Mucosa of gallbladder (tissue), 1 donor: ENCODE measurements at places on chromosomes 16 and 17. TPM values are rescaled to one million over a fixed set of nuclear protein-coding genes. Genes with fewer than 3 reads are reported as not detected.

DNA sequence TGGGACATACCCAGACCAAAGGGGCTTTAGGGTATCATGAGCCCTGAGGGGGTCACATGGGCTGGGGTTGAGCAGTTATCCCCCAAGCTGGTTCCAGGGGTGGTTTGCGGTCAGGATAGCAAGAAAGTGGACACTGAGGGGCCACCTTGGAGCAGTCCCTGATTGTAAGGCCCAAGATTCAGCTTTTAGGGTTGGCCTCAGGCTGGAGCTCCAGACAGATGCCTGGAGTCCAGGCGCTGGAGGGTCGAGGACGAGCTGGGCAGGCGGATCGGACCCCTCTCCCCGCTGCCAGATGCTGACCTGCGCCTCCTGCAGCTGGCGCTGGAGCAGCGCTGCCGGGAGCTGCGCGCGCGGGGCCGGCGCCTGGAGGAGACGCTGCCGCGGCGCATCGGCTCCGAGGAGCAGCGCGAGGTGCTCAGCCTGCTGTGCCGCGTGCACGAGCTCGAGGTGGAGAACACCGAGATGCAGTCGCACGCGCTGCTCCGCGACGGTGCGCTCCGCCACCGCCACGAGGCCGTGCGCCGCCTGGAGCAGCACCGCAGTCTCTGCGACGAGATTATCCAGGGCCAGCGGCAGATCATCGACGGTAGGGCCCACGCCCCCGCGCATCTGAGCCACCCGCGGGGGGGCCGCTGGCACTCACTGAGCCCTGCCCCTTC lies 10.0 kb downstream of the BTBD17 start:
- no peak for DNase-seq

DNA sequence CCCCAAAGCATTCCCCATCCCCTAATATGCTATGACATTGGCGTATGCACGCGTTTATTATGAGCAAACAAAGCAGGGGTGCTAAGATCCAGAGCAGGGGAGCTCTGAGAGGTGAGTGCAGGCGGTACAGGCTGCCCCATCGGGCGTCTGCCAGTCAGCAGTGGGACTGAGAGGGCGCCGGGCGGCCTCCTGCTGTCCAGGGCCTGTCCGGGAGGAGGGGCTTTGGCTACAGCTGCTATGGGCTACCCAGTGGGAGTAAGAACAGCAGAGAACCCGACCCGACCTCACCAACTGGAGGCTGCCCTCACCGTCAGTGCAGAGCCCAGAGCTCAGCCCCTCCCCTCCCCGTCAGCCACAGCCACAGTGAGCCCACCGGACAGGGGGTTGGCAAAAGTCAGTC lies 18.5 kb upstream of the AATK start:
- no peak for DNase-seq

Gene TMEM114
- total RNA-seq, result not detected

DNA sequence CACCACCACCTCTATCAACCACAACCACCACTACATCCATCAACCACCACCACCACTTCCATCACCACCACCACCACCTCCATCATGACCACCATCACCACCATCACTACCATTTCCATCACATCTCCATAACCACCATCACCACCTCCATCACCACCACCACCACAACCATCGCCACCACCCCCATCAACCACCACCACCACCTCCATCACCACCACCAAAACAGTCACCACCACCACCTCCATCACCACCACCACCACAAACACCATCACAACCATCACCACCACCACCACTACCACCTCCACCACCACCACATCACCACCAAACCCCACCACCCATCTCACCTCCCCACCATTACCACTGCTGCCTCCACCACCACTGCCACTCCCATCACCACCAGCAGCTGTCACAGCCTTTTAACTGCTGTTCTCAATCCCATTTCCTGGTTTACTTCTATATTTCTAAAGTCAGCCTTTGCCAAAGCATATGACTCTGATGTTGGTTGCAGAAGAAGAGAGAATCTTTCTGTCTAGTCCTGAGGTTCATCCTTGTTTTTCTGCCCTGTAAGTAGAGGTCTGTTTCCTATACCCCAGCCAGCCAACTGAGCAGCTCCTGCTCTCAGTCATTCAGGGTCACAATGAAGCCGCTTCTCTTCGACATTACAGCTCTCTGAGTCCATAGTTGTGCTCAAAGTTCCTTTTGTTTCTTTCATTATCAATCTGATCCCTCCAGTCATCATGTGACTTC lies 14.0 kb downstream of the MARCHF10 start:
- no peak for DNase-seq

DNA sequence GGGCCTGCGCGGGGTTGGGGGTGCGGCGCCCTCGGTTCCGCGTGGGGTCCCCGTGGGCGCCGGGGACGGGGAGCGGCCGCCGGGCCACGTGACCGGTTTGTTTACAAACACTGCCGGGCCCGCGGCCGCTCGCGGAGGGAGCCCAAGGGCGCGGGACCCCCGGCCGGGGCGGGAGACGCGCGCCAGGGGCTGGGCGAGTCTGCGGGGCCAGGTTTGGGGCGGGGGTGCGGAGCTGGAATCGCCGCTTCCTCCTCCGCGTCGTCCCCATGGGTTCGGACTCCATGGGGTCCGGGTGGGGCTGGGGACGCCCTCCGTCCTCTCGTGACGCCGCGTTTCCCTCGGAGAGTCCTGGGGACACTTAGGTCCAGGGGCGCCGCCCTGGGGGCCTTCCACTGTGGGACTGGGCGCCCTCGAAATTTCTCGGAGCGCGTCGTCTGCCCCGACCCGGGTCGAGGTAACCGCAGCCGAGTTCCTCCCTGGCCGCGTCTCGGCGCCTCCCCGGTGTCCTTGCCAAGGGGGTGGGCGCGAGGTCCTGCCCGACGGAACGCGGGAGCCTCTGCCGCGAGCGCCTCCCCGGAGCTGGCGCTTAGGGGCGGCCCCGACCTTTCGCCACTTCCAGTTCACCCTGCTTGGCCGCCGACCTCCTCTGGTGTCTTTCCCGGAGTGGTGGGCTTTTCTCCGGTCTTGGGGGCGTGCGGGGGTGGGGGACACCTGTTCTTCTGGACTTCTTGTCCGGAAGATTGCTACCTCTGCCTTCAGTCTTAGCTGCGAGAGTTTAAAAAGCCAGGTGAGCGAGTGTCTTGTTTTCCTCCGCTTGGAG lies 684 bp downstream of the YPEL2 start:
- DNase-seq, result peak; percentile 31

DNA sequence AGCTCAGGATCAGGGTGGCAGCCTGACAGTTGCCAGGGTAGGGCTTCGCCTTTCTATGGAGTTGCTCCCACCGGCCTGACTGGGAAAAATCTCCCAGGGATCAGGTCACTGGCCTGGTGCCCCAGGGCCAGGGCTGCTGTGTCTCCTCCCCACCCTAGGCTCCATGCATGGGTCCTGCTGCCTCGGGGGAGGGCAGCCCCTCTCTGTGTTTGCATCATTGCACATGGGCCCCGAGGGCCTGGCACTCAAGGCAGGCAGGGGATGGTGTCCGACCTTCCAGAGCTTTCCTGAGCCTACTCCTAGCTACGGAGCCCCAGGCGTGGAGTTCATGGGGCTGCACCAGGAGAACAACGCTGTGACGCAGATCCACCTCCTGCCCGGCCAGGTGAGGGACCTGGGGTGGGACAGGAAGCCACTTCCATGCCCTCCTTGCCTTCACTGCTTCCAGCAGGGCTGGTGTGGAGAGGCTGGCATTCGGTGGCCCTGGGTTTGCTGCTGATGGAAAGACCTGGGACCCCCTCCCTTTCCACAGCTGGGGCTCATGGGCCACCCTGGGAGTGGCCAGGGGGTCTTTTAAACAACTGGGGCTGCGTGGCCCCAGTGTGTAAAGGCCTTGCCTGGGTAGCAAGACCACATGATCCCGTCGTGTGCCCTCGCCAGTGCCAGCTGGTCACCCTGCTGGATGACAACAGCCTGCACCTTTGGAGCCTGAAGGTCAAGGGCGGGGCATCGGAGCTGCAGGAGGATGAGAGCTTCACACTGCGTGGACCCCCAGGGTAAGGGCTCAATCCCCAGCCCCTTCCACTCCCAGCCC lies 29.5 kb upstream of the MYO15B start:
- no peak for DNase-seq

- DNase-seq, result no peak
Observed at GRCh38 chr16:67959536-67960329, 8.7 kb downstream of the SLC12A4 start.

DNA sequence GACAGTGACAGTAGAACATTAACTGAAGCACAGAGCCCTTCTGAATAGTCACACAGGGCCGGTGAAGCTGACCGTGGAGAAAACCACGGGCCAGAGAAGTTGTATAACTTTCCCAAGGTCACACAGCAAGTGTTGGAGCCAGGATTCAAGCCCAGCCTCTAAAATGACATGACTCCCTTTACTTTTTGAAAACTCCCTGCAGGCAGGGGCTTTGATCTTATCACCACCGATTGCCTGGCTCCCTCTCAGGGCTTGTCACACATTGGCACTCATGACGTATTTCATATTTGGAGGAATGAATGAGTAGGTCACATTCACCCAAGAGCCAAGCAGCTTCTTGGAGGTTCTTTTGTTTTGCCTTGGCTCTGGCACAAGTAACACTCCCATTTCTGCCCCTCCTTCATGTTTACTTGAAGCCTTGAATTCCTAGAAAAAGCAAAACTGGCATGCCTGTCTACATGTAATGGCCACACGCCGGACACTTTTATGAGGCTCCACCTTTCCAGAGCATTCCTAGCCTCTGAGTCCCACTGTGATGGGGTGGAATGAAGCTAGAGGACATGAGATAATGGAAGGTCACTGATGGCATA lies 13.3 kb upstream of the RBBP6 start:
- peak; percentile 11 for DNase-seq

DNA sequence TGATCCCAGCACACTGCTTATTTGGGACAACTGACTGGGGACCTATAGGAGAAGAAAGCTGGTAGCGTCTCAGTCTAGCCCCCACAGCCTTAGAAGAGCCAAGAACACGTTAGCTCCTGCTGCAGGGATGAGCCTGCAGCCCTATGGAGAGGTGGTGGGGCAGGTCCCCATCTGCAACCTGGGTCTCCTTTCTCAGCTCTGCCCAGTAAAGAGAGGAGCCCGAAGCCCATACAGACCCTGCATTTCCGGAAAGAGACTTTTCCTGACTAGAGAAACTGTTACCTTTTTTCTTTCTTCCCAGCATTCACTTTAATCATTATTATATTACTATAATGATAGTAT lies 788 bp downstream of the METTL22 start:
- no peak for DNase-seq

Gene KCNG4
- total RNA-seq, result not detected

DNA sequence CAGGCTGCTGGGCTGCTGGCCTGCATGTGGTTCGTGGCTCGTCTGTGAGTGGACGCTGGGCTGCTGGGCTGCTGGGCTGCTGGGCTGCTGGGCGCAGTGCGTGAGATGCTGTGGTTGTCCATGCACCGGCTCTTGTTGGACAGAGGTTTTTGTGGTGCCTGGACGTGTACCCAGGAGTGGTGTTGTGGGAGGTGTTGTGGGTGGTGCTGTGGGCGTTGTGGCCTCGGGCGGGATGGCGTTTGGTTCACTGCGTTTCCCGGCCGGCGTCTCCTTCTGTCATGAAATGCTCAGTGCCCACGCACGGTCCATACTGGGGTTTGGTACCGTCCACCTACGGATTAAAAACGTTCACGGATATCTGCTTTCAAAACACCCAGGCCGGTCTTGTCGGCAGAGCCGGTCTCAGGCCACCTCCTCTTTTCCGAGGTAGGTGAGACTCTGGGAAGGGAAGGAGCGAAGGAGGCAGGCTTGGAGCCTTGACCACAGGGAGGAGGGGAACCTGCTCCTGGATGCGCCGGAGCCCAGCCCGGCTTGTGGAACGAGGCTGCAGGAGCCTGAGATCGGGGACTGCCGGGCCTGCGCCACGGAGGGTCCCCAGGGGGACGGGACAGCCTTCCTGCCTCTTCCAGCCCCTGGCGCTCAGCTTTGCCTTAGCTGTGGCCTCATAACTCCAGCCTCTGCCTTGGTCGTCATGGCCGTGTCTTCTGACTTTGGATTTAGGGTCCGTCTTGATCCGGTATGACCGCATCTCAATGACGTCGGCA lies 29.8 kb upstream of the GNG13 start:
- DNase-seq, result no peak

Gene NAGS
- 3.6 TPM for total RNA-seq

DNA sequence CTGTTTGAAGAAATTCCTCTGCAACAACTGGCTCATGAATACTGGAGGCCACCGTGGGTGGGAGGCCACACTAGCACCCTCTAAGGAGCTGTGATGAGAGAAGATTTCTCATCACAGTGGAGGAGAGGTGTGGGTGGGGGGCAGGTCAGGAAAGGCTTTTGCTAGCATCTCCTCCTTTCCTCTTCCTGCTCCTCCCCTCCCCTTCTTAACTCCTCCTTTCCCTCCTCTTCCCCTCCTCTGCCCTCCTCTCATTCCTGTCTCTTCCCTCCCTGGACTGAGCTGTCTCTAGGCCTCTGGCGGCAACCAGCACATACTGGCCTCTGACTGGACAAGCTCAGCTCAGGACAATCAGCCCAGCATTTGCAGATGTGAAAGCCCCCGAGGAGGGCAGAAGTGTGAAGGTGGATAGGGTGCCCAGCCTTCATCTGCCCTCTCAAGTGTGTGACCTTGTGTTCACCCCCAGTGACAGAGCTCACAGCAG lies 19.0 kb upstream of the LHX1 start:
- DNase-seq, result no peak

- no peak for DNase-seq
Observed at GRCh38 chr17:76783146-76783545, 45.2 kb downstream of the MFSD11 start.

Gene KRTAP4-3
- total RNA-seq, result not detected

GRCh38 chr17:82400206-82400605 lies 17.9 kb upstream of the HEXD start:
- DNase-seq, result no peak

GRCh38 chr16:27759301-27759871 lies 209.4 kb downstream of the KATNIP start:
- DNase-seq, result no peak

GRCh38 chr17:42345396-42346073 lies 42.7 kb downstream of the STAT3 start:
- no peak for DNase-seq

DNA sequence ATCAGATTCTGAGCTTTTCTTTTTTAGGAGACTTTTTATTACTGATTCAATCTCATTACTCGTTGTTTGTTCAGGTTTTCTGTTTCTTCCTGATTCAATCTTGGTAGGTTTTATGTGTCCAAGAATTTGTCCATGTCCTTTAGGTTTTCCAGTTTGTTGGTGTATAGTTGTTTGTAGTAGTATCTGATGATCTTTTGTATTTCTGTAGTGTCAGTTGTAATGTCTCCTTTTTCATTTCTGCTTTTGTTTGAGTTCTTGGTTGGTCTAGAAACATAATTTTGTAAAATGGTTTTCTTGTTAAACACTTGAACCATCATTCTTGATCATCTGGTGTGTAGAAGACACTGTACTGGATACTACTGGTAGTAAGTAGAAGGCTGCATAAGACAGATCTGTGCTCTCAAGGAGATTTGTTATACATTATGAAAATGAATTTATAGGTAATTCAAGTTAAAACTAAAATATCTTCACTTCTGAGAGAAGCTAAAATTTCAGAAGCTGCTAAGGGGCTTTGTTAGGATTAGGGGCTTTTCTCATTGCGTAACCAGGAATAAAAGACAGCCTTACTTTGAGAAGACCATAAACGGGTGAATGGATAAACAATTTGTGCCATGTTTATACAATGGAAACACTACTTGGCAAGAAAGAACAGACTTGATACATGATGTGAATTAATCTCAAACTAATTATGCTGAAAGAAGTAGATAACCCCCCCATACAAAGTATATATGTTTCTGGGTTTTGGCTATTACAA lies 44.0 kb downstream of the NSRP1 start:
- DNase-seq, result no peak

Gene KRTAP9-8
- not detected for total RNA-seq
